Amniotic epithelial cell (primary cell): ENCODE measurements at places on chromosomes 2 and 18.

GRCh38 chr2:84302513-84303412 lies 156.3 kb downstream of the SUCLG1 start:
- DNase-seq: peak; percentile 42

DNA sequence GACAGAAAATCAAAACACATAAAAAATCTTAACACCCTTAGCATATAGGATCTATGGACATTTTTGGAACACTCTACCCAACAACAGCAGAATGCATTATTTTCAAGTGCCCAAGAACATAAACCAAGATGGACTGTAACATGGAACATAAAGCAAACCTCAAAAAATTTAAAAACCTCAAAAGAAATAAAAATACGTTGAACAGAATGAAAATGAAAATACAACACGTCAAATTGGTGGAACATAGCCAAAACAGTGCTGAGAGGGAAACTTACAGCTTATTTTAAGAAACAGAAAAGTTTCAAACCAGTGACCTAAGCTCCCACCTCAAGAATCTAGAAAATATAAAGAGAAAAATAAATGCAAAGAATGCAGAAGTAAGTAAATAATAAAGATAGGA lies 58.3 kb upstream of the BCL2L11 start:
- no peak for DNase-seq

DNA sequence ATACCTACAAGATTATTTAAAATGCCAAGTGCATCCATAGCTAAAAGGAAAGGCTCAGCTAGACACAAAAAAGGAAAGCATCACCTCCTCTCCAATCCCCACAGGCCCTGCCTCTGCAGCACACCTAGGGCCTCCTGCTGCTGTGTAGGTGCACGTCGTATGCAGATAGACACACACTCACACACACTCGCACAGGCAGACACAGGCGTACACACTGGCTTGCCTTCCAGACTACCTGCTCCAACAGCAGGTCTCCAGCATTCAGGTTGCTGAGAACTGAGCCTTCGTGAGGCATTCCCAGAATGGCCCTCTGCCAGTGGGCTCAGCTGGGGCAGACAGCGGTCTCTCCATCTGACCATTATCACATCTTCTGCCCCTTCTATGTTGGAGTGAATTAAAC lies 35.3 kb upstream of the FRZB start:
- no peak for DNase-seq

- DNase-seq: no peak
Measured at GRCh38 chr2:141728886-141729285, 401.9 kb downstream of the LRP1B start.

DNA sequence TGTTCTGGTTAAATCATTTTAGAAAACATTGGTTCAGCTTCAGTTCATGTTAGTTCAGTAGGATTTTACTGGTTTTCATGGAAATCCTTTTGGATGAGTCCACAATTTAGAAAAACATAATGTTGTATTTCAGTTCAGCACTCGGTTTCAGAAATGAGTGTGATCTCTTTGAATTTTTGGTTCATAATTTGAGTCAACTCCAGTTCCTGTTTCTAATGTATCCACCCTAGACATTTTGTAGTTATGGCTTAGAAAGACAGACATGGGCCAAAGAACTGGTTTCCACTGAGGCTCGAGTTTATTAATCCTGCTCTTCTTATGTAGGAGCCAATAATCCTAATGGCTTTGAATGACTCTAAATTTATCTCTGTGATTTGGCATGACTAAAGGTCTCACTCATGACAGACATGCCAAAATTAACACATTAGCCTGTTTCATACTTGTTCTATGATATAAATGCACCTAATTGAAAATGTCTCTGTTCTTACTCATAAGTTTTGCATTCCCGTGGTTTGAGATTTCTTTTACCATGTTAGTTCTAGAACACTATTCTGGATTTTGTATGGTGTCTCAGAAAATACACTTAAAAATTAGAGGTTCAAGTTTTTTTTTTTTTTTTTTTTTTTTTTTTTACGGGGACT lies 82.3 kb upstream of the SPRED2 start:
- no peak for DNase-seq

GRCh38 chr2:71150082-71150816 lies 19.8 kb downstream of the MPHOSPH10 start:
- DNase-seq: no peak

DNA sequence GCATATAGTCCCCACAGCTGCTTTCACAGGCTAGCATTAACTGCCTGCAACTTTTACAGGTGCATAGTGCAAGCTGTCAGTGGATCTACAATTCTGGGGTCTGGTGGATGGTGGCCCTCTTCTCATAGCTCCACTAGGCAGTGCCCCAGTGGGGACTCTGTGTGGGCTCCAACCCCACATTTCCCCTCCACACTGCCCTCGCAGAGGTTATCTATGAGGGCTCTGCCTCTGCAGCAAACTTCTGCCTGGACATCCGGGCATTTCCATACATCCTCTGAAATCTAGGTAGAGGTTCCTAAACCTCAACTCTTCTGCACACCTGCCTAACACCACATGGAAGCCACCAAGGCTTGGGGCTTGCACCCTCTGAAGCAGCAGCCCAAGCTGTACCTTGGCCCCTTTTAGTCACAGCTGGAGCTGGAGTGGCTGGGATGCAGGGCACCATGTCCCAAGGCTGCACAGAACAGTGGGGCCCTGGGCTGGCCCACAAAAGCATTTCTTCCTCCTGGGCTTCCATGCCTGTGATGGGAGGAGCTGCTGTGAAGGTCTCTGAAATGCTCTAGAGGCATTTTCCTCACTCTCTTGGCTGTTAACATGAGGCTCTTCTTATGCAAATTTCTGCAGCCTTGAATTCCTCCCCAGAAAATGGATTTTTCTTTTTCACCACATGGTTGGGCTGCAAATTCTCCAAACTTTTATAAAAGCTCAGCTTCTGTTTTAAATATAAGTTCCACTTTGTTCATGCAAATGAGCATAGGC lies 59.3 kb downstream of the KDM3A start:
- DNase-seq: no peak

DNA sequence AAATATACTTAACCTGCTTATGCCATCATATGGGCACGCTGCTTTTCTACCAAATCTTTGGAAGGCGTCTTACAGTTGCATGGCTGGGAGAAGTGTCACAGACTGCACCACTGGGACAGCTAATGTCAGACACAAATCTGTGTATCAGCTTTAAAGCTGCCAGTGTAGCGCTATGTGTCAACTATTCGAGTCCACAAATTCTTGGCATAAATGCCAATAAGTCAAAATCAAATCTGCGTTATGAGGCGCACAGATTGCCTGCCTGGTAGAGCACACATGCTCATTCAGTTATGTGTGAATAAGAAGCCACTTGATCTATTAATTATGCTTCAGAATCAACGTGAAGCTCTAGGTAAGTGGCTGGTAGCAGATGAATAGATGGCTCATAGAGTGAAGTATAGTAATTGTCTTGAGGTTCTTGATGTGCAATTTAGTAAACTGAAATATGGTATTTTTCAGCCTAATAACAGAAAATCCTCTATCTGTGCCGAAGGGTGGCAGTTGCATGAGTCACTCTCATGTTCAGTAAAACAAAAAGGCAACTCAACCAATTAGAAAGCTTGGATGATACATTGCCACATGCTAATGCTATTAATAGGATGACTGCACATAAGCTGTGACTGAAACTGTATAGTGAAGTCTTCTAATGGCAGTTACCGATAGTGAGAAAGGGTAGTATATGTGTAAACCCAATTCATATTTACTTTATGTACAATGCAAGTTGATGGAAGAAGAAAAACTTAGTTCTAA lies 52.0 kb downstream of the DCC start:
- no peak for DNase-seq
